Astrocyte (in vitro differentiated cells and primary cell): ENCODE measurements at places on chromosomes 7 and 10. TPM values are rescaled to one million over a fixed set of nuclear protein-coding genes. Genes with fewer than 3 reads are reported as not detected.

The C10orf71 gene
- not detected in 2 replicates for total RNA-seq

The PDE1C gene
- total RNA-seq = 14.9 and 31.6 TPM in 2 replicates

DNA sequence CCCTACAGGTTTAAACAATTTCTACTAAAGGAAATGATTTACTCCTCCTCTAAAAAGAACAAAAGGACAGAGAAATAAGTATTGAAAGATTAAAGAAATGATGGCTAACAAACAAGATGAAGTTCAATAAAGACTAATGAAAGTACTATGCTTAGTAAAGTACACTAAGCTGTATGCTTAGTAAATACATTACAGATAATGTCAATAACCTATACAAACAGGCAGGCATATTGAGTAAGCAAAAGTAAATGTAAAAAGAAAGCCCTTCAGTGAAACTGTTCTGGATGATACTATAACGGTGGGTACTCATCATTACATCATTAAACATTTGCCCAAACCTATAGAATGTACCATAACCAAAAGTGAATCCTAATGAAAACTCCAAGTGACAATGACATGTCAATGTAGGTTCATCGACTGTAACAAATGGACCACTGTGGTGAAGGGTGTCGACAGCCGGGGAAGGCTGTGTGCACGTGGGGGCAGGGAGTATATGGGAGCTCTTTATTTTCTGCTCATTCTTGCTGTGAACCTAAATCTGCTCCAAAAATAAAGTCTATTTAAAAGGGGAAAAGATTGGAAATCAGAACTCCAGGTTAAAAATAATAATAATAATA, 34.0 kb downstream of the CYTH3 start:
- no peak for DNase-seq
- no peak overlapping the region for H3K27ac ChIP-seq
- H3K4me3 ChIP-seq = no peak overlapping the region
- peaks cover 4% of the 10 kb centered on the region for H3K4me1 ChIP-seq
- no peaks in the 10 kb centered on the region for H3K27me3 ChIP-seq
- no peaks in the 10 kb centered on the region for H3K36me3 ChIP-seq

GRCh38 chr10:70536196-70536861, 57.8 kb downstream of the PALD1 start:
- DNase-seq = no peak
- H3K4me3 ChIP-seq = no peak overlapping the region
- H3K36me3 ChIP-seq = no peaks in the 10 kb centered on the region
- H3K27ac ChIP-seq = no peak overlapping the region

- H3K36me3 ChIP-seq = peaks cover 17% of the 10 kb centered on the region
- H3K27ac ChIP-seq = no peak overlapping the region
- peaks cover 22% of the 10 kb centered on the region for H3K4me1 ChIP-seq
- H3K4me3 ChIP-seq = no peak overlapping the region
- no peak for DNase-seq
These were observed 3.3 kb upstream of the SEC31B start for GRCh38 chr10:100522945-100523344.
